Non-pigmented ciliary epithelial cell (primary cell): ENCODE measurements at places on chromosomes 5 and 9.

DNA sequence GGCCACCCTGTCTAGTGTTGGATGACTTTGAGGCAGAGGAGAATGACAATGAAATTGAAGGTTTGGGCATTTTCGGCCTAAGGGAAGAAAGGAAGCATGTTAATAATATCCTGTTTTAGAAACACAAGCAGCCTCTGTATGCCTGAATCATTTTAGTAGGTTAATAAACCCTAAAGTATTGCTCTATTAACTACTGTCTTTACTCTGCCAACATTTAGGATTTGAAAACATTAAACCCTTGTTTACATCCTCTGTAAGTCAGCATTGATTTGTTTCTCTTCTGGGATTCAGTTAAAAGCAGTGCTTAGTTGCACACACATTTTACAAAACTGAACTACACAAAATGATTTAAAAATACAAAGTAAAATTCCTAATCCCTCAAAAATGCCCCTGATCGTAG lies 358.9 kb downstream of the ARRDC3 start:
- no peak for DNase-seq

DNA sequence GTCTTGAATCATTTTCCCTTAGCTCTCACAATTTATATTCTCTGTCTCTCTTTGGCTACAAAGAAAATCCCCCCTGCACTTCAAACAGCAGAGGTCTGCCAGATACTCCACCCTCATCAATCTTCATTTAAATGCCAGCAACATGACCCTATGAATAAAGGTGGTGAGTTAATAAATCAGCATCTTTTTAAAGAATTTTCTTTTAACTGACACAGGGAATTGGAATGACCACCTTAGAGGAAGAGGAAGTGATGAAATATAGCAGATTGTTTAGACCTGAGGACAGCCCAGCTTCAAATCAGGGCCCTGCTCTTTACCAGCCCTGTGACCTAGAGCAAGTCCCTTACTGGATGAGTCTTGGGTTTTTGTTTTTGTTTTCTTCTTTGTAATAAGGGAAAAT lies 223.1 kb upstream of the PAPPA start:
- DNase-seq, result no peak

- no peak for DNase-seq
These were observed 133.4 kb downstream of the PHF2 start for GRCh38 chr9:93709600-93710369.

DNA sequence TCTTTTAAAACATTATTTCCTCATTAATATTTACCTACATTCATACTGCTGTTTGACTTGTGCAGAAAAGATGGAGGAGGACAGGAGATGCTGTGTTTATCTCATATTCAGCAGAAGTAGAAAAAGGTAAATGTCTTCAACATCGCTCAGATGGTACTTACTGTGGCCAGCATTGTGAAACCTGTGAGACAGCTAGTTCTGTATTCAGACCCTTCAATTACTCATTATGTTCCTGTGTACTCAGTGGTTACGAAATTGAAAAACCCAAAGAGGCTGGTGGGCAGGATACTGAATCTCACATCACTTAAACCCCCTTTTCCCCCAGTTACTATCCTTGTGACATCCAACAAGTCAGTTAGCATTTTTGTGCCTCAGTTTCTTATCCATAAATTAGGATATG lies 216.0 kb downstream of the KDM4C start:
- DNase-seq, result no peak

GRCh38 chr9:16425562-16426231 lies 444.8 kb downstream of the BNC2 start:
- DNase-seq, result no peak

DNA sequence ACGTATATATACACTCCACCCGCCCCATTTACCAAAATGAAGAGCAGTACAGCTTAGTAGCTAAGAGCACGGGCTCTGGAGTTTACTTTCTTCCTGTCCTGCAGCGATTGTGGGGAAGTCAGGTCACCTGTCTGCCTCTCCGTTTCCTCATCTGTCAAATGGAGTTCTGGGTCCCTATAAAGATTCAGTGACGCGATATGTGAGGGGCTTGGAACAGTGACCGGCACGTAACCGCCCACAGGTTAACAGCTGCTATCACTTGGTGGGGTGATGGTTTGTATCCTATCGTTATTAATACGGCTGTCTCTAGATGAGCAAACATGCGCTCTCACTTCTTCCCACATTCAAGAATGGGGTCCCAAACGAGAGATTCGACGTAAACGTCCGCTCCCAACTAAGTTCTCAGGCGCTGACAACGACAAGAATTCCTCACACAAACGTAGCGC lies 426 bp downstream of the FAM114A2 start:
- DNase-seq, result no peak
